ENCODE measurements at places on chromosomes 12 and 14.

DNA sequence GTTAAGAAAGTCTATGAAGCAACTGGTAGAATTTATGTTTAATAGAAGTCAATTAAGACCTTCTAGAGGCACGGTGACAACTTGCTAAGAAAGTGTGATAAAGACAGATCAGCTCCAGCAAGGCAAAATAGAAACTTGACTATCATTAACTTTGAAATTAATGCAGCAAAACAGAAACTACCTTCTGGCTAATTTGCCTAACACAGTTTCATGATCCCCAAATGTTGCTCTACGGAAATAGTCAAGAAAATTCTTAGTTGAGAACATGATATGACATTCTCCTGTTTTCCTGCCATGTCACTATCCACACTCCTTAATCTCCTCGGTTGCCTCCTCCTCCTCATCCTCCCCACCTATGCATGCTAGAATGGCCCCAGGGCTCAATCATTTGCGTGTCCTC, 4.2 kb downstream of the DENND5B start:
- no peak for DNase-seq

GRCh38 chr14:74913986-74914573, 9.0 kb downstream of the RPS6KL1 start:
- DNase-seq: peak; percentile 23

GRCh38 chr12:62210422-62210821, 49.8 kb upstream of the USP15 start:
- peak; percentile 53 for DNase-seq

- no peak for DNase-seq
Observed at GRCh38 chr12:76337583-76337982, 10.6 kb downstream of the BBS10 start.

- DNase-seq: no peak
Observed at GRCh38 chr14:90959344-90959743, 101.1 kb downstream of the RPS6KA5 start.

DNA sequence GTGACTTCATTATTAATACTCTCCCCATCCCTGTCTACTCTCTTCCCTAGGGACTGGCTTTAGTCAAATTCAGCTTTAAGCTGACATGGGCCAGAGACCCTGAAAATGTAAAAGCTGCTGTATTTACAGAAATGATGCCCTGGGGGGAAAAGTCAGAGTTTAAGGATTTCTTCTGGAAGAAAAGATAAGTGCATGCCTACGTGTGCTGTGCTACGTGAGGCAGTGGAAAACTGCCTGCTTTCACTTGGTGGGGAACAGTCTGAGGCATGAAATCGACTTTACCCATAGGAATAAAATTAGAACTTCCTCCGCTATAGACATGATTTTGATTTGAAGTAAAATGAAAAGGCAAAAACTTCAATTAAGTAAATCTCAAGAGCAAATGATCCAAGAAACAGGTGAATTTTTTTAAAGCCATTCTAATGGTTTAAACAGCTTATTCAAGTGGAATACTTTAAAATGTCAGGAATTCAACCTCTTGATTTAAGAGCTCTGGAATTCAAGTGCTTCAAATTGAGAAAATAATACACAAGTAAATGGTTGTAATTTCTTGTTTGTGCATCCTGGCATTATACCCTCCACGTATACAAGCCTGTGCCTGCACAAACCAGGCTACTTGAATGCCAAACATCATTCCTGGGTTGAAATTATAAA, 168.5 kb downstream of the FOXN3 start:
- DNase-seq: no peak

DNA sequence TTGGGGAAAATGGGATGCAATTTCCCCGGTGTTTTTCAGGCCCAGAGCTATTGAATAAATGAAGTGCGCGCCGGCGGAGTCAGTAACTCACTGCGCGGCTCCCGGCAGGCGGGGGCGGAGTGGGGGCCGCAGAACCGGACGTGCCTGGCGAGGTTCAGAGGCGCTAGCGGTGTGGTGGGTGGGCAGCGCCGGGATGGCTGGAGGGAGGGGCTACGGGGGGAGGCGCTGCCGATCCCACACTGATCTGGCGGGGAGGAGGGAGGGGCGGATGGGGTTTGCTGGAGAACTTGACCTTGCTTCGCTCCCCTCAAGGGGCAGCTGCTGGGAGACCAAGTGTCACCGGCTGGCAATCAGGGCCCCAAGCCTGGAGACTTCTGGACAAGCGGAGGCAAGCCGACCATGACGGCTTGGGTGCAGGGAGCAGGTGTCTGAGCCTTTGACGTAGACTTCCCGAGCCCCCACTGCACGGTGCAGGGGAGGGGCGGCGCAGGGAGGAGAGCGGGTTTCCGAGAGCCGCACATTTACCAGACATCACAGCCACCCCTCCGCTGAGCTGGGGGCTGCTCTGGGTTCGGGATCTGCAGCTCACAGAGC, 174.1 kb upstream of the RTL1 start:
- no peak for DNase-seq

DNA sequence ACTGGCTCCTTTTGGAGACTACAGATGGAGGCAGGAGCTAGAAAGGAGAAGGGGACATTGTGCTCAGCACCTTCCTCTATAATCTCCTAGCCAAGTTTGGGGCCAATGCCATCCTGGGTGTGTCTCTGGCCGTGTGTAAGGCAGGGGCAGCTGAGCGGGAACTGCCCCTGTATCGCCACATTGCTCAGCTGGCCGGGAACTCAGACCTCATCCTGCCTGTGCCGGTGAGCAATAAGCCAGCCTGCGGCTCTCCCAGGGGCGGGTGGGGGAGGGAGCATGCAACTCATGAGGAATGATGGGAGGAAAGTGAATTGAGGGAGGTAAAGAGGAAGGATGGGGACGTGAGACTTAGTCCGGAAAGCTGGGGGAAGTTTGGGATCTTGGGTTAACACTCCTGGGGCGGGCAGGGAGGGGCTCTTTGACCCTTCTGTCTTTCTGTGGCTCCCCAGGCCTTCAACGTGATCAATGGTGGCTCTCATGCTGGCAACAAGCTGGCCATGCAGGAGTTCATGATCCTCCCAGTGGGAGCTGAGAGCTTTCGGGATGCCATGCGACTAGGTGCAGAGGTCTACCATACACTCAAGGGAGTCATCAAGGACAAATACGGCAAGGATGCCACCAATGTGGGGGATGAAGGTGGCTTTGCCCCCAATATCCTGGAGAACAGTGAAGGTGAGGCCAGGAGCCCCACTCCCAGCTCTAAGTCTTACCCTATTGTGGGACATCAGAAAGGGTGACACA, 3.3 kb downstream of the ENO2 start:
- DNase-seq: no peak

- DNase-seq: no peak
Observed at GRCh38 chr14:103569408-103569807, 6.6 kb downstream of the COA8 start.

GRCh38 chr14:104034976-104035699, 50.4 kb upstream of the ASPG start:
- DNase-seq: no peak

DNA sequence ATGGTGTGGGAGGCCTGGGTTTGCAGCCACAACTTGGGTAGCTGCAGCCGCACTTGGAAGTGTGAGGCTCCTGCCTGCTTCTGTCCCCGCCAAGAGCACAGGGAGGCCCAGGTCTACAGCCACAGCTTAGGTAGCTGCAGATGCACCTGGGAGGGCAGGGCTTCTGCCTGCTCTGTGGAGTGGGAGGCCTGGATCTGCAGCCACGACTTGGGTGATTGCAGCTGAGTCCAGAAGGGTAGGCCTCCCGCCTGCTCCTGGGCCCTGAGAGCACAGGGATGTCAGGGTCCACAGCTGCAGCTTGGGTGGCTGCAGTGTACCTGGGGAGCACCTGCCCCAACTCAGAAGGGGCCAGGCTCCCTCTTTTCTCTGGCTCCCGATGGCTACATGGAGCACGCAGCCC, 287.3 kb downstream of the AEBP2 start:
- no peak for DNase-seq

Measured in activated CD4-positive, alpha-beta memory T cell treated with anti-CD3 and anti-CD28 coated beads for 36 hours (primary cell).